ENCODE measurements at places on chromosomes 6 and 20.

DNA sequence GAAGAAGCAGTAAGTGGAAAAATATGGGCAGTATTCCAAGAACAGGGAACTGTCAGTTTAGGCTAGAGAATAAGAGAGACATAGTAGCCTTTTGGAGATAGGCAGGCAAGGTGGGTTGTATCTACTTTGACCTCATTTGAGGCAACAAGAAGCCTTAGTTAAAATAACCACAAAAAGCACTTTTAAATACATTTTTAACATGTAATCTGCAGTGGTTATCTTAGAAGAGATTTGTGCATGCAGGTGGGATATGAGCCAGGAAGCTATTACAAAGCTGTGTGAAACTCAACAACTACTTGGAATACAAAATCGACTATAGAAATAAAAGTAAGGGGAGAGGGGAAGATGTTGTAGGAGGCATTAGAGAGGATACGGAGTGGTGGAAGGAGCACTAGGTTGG lies 143.7 kb upstream of the MCHR2 start:
- peak; percentile 65 for DNase-seq

GRCh38 chr20:40563296-40563950 lies 125.6 kb downstream of the MAFB start:
- DNase-seq: no peak

- DNase-seq: no peak
Observed at GRCh38 chr6:107264357-107264840, 149.1 kb upstream of the BEND3 start.

DNA sequence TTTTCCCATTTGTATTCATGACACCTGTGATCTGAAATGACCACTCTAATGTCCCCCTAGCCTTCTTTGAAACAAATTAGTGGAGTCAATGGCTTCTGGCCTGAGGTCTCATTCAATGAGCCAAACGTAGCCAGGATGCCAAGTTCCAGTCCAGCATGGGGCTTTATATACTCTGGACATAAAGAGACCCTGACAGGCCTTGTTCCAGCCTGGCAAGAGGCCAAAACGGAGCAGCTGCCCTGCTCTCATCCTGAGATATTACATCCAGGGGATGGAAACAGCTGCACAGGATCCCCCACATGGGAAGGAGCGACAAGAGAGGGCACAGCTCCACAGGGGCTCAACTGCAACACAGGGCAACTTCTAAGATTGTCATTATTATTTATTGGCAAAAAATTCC lies 437.8 kb downstream of the CDH26 start:
- no peak for DNase-seq

GRCh38 chr6:18514180-18514579 lies 127.0 kb downstream of the RNF144B start:
- DNase-seq: no peak

- no peak for DNase-seq
Observed at GRCh38 chr6:44386929-44387345, 569 bp upstream of the CDC5L start.

- DNase-seq: no peak
Observed at GRCh38 chr6:130696806-130697205, 130.4 kb upstream of the SMLR1 start.

GRCh38 chr6:16885411-16886160 lies 124.3 kb upstream of the ATXN1 start:
- no peak for DNase-seq

GRCh38 chr6:17169291-17169690 lies 67.4 kb downstream of the STMND1 start:
- no peak for DNase-seq

GRCh38 chr6:43714311-43715055 lies 26.9 kb upstream of the MRPS18A start:
- DNase-seq: no peak

DNA sequence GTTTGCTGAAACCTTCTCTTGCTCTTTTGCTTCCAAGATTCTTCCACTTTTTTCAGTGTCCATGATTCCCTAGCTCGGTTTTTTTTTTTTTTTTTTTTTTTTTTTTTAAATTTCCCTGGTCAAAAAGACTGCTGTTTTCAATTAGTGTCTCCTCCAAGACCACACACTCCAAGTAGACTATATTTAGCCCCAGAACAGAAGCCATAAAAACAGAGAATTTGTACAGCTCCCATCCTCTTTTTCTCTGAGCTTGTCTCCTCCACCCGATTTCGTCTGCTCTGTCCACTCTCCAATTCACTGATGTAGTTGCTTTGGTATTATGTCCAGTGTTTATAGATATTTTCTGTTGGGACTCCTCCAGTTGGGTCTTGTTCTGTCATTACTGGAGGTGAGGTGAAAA lies 37.6 kb downstream of the RSPH3 start:
- DNase-seq: no peak

GRCh38 chr20:31474758-31475427 lies at the start of the genes DEFB124 and REM1:
Gene DEFB124 (minus strand): TSS chr20:31475127. CDS start chr20:31473013, 2,114 bp downstream.
Gene REM1 (plus strand): TSS chr20:31475288. CDS start chr20:31476446, 1,158 bp downstream.
- DNase-seq: no peak

GRCh38 chr20:37475252-37475651 lies 45.8 kb upstream of the NNAT start:
- no peak for DNase-seq

DNA sequence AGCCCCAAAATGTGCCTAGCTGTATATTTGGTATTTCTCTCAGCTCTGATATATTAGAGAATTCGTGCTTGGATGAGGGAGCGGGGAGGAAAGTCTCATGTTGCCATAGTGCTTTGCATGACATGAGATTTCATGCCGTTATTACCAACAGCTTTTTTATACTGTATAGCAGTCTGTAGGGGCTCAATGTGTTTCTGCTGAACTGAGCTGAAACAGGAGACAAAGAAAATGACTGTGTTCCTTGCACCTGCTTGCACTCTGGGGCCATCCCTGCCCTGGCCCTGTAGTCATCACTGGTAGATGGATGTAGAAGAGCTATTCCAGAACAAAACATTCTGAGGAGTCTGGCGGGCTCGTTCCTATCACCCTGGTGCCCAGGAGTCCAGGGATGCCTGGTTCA lies 128.0 kb upstream of the SASH1 start:
- DNase-seq: no peak

DNA sequence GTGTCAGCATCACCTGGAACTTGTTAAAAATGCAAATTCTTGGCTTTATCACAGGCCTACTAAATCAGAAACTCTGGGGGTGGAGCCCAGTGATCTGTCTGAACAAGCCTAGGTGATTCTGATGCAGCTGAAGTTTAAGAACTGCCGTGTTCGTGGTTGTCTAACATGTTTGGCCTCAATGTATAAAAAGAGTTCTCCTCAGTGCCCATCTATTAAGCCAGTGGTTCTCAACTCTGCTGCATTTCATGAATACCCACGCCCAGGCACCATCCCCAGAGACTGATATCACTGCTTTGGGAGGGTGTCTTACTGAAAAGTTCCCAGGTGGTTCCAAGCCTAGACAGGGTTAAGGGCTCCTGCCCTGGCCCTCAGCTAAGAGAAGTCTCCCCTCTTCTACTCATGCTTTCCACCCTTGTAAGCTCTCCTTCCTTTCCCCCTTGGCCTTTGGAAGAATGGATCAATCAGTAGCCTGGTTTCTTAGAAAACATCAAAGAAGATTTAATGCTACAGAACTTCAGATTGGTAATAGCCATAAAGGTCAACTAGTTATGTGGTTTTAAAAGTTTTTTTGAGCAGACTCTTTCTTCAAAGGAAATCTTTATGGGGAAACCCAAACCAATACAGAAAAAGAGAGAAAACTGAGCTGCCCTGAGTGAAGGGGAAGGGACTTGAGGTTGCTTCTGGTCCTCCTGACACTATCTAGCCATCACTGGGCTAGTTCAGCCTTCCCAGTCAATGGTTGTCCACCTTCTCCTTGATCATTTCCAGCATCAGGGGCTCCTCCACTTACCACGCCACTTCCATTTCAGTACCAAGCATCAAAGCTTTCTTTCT lies 38.9 kb upstream of the TNFAIP3 start:
- no peak for DNase-seq

DNA sequence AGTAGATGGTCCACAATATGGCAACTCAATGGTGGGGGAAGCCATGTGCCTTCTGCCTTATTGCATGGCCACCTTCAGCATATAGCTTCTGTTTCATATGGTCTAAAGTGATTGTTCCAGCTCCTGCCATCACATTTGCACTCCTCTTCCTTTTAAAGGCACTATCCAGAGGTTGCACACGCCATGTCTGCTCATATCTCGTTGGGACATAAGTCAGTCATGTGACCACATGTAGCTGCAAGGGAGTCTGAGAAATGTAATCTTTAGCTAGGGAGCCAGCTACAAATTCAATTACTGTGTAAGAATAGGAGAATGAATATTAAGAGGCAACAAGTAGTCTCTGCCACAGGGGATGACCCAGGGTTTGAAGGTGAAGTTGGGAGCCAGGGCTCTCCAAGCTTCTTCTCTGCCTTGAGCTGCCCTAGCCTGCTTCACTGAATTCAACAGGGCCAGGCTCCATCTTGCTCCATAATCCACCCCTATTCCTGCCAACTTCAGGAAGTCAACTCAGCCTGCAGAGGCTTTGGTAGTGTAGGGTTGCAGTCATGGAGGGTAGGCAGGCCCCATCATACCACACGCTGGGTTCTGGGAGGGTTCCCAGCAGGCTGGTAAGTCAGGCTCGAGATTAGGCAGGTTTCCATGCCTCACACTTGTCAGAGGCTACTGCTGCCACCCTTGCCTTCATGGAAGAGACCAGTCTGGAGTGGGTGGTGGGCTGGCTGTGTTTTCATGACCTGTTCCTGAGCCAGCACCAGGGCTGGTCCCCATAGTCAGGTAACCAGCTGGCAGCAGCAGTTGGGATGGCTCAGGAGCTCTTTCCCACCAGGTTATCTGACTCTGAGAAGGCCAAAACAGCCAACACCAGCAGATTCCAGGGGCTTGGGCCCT lies 56.7 kb upstream of the SAYSD1 start:
- DNase-seq: no peak

DNA sequence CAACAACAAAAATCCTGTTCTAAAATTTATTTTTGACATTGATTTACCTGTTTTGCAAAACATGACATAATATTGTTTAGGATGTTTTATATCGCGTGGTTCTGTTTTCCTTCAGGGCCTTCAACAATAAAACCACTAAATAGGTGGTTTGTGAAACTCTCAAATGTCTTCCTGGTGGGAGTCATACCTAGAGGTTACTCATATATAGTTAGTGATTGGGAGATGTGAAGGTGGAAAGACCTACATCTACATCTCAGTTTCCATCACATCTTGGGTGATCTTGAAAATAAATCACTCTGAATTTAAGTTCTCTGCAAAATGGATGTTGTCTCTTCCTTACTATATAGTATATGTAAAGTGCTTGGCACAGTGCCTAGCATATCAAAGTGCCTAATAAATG lies 22.9 kb downstream of the C6orf62 start:
- no peak for DNase-seq

GRCh38 chr6:148064406-148065134 lies 278.1 kb upstream of the SASH1 start:
- no peak for DNase-seq

- no peak for DNase-seq
Observed at GRCh38 chr20:2559279-2559626, 22.9 kb downstream of the TMC2 start.

GRCh38 chr6:81565071-81565470 lies 187.4 kb downstream of the TENT5A start:
- DNase-seq: no peak

GRCh38 chr6:130105996-130106704 lies 87.8 kb downstream of the L3MBTL3 start:
- DNase-seq: no peak

DNA sequence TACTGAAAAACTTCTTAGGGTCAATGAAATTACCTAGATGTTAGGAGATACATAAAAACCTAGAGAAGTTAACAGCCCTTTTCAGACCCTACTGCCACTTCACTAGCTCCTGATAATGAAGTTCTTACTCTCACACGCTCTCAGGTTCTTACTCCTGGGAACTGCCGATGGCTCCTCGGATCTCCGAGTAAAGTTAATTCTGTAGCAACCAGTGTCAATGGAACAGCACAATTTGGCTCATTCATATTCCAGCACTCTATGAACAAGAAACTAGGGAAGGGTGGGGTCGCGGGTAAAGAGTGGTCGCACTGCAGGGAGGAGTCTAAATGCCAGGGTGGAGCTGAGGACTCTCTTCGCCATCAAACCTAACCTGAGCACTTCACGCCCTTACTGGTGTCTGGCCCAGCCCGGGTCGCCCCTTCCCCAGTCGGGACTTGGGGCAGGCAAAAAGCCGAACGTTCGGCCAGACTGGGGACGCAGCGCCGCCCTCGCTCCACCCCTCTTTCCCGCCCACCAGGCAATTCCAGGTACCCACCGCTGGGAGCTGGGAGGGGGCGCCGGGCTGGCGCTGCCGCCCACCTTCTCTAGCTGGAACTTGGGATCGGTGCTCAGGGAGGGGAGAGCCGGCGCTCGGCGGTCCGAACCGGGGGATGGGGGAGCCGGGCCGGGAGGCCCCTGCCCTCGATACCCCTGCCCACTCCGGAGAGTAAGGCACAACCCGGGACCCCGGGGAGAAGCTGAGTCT lies 744 bp downstream of the RAB23 start:
- peak; percentile 44 for DNase-seq

DNA sequence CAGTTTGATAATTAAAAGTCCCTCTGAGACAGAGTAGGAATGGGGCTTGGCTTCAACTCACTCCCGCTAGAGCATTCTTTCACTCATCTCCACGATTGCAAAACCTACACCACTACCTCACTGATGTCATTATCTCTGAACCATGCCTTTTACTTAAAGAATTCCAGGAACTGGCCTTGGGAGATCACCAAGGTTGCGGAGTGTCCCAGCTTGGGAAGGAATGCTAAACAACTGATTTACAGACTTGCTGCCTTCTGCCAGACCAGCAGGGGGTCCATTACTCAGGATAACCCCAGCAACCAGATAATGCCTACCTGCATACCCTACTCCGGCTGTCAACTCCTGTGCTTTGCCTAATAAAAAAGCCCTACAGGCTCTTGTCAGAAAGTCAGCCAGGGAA lies 102.2 kb upstream of the RALGAPA2 start:
- no peak for DNase-seq

GRCh38 chr6:54775576-54775975 lies 71.0 kb upstream of the FAM83B start:
- no peak for DNase-seq

- DNase-seq: no peak
Observed at GRCh38 chr6:118401325-118401975, 146.6 kb upstream of the PLN start.

DNA sequence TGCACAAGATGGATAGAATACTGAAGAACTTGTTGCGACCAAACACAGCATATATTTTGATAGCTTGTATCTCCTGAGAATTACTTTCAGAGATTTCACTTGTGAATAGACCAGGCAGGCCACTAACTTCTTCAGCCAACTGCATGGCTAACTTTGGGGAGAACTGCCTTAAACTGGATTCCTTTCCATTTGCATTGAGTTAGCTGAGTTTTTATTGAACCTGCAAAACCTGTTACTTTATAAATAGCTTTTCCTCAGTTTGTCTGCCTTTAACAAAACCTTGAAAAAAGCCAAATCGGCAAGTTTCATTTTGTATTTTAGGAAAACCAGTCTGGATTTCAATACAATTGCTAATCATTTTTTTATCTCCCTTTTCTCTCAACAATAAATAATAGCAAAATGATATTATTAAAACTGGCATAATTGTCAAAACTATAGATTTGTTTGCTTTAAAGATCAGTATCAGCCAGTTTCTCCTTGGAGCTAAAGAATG lies 72.6 kb upstream of the SCGN start:
- DNase-seq: no peak

Data from Jurkat, Clone E6-1 (cell line).